ENCODE measurements at places on chromosomes 2 and 18.

DNA sequence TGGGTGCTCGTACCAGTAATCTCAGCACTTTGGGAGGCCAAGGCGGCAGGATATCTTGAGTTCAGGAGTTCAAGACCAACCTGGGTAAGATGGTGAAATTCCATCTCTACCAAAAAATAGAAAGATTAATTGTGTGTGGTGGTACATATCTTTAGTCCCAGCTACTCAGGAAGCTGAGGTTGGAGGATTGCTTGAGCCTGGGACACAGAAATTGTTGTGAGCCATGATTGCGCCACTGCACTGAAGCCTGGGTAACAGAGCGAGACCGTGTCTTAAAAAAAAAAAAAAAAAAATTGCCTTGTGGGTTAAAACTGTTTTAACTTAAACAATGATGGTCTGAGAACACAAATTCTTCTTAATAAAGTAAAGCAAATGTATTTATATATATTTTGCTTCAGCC lies 49.6 kb downstream of the ATP9B start:
- DNase-seq: no peak

DNA sequence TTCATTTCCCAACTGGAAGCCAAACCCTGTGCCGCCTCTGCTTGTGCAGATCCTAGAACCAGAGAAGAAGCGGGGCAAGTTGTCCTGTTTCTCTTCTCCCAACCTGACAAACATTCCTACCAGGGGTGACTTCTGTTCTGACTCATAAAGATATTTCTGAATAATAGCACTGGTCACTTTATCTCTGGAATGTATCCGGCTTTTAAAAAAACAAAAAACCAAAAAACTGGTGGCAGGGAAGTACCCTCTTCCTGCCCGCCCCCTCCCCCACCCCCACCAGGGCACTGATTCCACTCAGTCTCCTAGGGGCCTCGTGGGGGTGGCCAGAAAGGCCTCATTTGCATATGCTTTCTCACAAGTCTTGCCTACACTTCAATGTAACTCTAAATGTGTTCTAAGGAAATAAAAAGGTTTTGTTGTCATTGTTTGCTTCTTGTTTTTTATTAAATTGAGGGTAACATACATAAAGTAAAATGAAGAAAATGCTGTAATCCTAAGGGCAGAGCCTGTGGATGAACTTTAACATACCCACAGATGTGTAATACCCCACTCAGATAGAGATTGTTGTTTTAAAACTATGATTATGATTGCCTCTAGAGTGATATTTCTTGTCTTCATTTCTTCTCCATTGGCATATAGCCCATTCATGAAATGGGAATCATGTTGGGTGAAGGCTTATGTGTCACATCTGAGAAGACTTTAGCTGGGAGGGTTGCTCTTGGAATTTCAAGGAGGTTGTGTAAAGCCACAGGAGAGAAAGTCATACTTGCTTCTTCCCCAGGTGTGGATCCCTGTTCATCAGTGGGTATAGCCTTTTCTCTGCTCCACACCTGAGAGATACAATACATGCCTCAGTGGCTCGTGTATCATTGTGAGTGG lies 5.3 kb upstream of the FOSL2 start:
- DNase-seq: no peak

GRCh38 chr2:2566396-2567323 lies 235.6 kb upstream of the MYT1L start:
- DNase-seq: no peak

GRCh38 chr2:110783196-110783873 lies 51.0 kb downstream of the ACOXL start:
- DNase-seq: no peak

GRCh38 chr2:23618794-23619530 lies 234.0 kb downstream of the KLHL29 start:
- DNase-seq: no peak

GRCh38 chr2:96512341-96512740 lies 7.2 kb upstream of the NEURL3 start:
- no peak for DNase-seq

DNA sequence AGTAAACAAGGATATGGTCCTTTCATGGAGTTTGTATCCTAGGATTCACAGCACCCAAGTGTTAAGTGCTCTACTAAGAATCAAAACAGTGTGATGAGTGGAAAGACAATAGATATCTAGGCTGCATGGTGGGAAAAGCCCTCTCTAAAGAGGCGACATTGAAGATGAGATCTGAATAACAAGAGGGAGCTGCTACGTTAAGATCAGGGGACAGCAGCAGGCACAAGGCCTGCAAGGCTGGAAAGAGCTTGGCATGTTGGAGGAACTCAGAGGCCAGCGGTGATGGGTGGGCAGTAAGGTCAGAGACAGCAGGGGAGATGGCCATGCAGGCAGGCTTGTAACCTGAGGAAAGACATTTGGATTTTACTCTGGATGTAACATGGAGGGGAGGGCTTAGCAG lies 177.5 kb downstream of the GFPT1 start:
- no peak for DNase-seq

DNA sequence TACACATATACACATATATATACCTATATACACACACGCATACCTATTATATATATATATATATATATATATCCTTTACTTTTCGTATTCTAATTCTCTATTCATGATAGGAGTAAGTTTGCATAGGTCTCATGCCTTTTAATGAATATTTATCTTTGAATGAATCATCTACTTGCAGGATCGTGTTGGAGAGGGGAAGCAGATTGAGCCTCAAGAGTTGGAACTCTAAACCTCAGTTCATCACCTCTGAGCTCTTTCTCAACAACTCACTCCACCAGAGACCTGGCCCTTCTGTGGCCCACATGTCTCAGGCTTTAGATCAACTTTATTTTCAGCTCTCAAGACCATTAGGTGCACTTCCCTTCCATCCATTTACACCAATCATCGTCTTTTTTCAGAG lies 490.4 kb upstream of the ID2 start:
- no peak for DNase-seq

DNA sequence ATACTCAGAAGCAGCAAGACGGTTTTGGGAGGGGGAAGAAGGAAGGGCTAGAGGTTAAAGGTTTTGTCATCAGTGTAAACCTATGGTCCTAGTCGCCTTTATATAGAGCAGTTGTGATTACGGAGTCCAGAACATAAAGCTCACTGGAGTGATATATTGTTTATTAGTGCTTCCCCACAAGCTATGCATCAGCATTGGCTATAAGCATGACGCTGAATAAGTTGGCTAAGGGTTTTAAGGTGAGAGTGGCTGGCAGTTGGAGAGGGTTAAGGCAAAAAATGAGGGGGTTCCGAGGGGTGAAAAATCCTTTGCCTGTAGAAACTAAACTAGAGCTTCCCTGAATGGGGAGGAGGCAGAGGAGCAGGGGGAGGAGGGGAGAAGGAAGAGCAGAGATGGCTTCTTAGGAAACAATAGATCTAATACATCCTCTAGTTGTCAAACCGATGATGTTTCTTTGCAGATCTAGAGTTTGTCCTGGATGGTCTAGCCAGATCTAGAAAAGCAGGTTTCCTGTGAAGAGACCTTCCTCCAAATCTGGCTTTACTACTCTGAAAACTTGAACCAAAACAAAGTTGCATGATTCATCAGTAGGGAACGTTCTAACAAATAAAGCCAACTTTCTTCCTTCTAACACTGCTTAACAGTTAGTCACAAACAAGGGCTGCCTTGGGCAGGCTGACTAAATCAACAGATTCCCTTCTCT lies 2.5 kb downstream of the KLF7 start:
- no peak for DNase-seq
